Activated naive CD8-positive, alpha-beta T cell treated with anti-CD3 and anti-CD28 coated beads, Interleukin-2, amount 10 ng/mL, durations not matched to agents 7 days and 5 days (primary cell): ENCODE measurements at places on chromosomes 13 and 19. TPM values are rescaled to one million over a fixed set of nuclear protein-coding genes. Genes with fewer than 3 reads are reported as not detected.

Gene GDF15
- total RNA-seq, result 0.75 TPM

Gene MYO1F
- 306 TPM for total RNA-seq

Gene NXNL1
- not detected for total RNA-seq

Gene METTL21C
- total RNA-seq, result not detected

Gene SLITRK6
- not detected for total RNA-seq

Gene ACER1
- total RNA-seq, result 0.54 TPM

Gene CLDND2
- 13.4 TPM for total RNA-seq

Gene ZNF98
- not detected for total RNA-seq

Gene CDX2
- not detected for total RNA-seq

Gene SLC8A2
- total RNA-seq, result not detected

Gene CD177
- total RNA-seq, result not detected

Gene PRR22
- total RNA-seq, result 3.8 TPM

Gene GARIN5A
- 0.50 TPM for total RNA-seq

Gene CNMD
- total RNA-seq, result not detected

Gene TMIGD2
- 50.5 TPM for total RNA-seq

GRCh38 chr19:5048091-5048726 is 79.3 kb downstream of the KDM4B start:
- DNase-seq, result peak; percentile 74

DNA sequence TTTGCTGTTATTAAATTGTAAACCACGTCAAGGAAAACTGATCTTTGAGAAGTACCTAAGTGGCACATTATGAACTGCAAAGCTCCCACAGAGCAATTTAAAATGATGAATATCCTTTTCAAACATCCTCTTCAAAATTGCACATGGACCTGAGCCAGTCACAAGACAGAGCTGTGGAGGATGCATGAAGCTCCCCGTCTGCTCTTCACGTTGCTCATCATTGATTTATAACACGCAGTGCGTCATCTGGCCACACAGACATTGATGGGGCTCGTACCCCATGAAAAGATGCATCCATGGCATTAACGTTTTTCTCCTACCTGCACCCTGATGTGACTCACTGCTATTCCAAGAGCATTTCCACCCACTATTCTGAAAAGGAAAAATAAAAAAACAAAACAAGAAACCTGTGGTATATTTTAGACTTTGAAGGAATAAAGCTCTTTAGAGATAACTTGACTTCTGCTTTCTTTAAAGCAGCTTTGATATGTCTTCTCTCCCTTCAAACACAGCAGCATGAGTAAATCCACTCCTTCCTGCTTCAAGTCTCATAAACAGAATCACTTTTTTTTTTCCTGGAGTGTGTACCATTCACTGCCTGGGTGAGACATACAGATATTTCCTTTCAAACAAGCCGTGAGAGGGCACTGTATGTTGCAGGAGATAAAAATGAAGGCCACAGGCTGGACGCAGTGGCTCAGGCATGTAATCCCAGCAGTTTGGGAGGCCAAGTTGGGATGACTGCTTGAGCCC is 7.2 kb upstream of the SERTM1 start:
- DNase-seq, result no peak

GRCh38 chr13:40652588-40652940 is 13.9 kb downstream of the FOXO1 start:
- no peak for DNase-seq

- no peak for DNase-seq
These were observed 24.0 kb downstream of the RNF6 start for GRCh38 chr13:26198116-26198515.

DNA sequence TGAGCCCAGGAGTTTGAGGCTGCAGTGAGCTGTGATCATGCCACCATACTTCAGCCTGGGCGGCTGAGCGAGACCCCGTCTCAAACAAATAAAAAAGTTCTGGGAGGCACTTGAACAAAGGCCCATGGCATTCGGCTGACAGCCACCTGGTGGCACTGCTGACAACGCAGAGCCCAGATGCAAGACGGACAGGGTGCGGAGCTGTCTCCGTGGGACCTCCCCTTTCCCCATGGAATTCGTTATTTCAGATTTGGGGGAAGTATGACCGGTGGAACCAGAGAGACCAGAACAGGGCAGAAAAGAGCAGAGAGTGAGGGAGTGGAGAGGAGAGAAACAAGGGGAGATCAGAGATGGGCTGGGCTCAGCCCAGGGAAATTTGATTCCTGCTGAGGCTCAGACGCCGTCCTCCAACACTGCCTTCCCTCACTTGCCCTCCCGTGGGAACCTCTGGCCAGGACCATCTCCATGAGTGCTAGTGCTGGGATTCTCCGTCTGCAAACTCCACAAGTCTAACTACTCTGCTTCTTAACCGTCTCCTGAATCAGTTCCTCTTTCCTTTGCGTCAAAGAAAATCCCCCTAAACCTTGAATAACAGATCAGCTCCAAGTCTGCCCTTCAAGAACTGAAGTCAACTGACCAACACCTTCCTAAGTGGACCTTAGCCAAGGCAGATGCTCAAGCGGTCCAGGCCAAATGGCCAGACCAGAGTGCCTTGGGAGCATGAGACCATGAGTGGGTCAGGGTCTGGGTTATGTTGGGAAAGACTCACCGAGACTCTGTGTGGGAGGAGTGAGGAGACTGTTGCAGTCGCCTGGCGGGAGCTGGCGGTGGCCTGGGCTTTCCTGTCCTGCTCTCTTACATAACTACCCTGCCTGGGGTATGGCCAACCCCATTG is 11.9 kb upstream of the ATF5 start:
- no peak for DNase-seq

DNA sequence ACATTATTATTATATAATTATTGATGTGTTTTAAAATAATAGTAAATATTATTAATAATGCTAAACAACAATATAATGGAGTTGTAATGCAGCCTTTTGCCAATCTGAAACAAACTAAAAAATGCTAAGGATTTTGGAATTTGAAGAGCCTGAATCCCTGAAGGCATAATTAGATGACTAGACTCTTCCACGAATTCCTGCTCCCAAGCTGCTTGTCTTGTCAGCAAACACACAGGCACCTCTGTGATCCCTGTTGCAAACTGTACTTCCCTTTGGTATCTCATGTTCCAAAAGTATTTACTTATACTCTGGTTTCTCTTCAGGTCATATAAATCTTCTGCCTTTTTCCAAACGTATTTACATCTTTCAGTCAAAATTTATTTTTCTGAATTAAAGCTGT is 1862.4 kb downstream of the OLFM4 start:
- no peak for DNase-seq

DNA sequence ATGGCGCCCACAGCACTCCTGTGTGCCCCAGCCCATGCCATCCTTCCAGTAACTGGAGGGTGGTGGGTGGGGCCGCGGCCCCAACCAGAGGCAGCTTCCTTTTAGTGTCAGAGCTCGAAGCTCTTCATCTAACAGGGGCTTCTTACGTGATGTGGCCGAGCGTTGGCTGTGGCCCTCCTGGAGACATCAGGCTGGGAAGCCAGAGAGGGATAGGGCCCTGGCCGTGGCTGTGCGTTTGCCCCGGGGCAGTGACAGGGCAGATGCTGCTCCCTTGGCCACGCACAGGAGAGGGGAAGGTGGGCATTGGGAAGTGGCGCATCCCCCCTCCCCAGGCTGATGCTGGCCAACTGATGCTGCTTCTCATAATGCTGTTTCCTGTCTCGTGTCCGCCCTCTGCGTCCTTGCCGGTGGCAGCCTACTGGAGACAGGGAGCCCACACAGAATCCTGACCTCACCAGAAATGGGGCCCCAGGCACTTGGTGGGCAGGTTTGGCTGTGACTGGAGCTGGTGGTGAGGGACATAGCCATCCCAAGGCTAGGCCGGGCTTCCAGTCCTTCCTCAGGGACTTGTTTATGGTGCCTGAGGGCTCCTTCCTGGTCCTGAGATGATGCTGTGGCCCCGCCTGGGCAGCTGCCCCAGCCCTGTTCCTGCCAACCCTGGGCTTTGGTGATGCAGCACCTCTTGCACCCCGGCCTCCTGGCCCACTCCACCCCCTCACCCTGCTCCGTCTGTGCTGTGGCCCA is 34.3 kb downstream of the ATP4B start:
- DNase-seq, result no peak

DNA sequence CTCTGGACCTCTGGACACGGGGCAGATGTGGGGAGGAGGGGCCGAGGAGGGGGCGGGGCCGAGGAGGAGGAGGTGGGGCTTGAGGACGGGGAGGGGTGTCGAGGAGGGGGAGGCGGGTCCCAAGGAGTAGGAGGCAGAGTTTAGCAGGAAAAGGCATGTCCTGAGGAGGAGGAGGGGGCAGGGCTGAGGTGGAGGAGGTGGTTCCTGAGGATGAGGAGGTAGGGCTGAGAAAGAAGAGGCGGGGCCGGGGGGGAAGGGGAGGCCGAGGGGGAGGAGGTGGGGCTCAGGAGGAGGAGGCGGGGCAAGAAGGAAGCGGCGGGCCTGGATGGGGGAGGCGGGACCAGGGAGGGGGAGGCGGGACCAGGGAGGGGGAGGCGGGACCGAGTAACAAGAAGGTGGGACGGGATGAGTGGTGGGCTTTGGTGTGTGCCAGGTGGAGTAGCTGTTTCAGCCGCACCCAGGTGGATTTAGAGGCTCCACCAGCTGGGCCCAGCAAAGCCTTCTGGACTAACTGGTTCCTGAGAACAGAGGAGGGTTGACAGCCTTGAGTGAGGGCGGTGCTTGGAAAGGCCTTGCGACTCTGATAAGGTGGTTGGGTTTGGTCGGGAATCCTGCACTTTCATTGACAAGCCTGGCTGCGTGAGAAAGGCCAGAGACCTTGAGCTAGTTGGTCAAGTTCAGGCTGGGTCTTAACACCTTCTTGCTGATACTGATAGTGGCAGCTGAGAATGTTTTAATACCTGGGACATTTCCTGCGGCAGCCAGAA is 7.7 kb downstream of the TECR start:
- no peak for DNase-seq

- no peak for DNase-seq
These were observed 11.5 kb downstream of the ZNF552 start for GRCh38 chr19:57803265-57803593.

GRCh38 chr13:110712081-110712848 is 1.2 kb upstream of the ING1 start:
- peak; percentile 88 for DNase-seq

GRCh38 chr19:30092721-30093569 is 150.9 kb downstream of the URI1 start:
- DNase-seq, result no peak

DNA sequence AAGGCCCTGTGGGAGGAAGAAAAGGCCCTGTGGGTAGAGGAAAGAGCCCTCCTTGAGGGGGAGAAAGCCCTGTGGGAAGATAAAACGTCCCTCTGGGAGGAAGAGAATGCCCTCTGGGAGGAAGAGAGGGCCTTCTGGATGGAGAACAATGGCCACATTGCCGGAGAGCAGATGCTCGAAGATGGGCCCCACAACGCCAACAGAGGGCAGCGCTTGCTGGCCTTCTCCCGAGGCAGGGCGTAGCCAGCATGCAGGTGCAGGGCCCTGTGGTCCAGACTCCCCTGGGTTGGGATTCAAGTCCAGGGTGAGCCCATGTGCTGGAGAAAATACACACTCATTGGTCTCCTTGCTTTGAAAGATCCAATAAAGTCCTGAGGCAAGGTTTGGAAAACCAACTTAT is 4.1 kb downstream of the CCDC70 start:
- no peak for DNase-seq

GRCh38 chr13:83221256-83221655 is 661.0 kb downstream of the SLITRK1 start:
- DNase-seq, result no peak

GRCh38 chr19:16252459-16253205 is 54.9 kb downstream of the AP1M1 start:
- DNase-seq, result no peak

- peak; percentile 97 for DNase-seq
These were observed at the start of gene GTF3A for GRCh38 chr13:27424246-27425157. Gene GTF3A, plus strand, starts transcription at chr13:27424619.

DNA sequence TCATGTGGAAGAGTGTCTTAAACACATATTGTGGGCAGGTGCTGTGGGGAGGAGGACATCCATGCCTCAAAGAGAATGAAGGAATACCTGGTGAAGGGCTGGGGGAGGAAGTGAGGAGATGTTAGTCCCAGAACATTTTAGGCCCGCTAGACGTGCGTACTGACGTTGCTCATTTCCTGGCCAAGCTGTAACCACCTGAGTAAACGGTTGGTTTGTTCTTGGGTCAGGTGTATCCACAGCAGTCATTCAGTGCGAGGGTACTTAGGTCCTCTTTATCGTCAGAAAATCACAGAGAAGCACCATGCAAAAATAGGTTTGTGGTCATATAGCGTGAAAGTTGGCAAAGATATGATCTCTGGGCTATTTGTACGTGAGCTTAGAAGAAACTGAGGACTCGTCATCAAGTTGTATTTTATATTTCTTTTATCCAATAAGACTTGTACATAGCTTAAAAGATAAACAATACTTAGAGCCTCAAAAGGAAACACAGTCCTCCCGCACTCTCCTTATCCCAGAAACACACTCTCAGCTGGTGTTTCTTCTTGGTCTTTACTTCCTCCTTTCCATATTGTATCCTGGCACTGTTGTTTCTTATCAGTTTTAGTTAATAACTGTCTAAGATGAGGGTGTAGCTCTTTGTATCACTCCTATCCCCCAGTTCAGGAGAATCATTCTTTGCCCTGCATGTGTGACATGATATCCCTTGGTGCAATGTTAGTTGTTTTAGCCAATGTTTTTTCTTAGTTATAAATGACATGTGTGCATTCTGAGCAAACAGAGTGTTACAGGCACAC is 52.0 kb downstream of the ARHGEF7 start:
- DNase-seq, result no peak
